Kidney capillary endothelial cell (primary cell): ENCODE measurements at places on chromosomes 6 and 20.

DNA sequence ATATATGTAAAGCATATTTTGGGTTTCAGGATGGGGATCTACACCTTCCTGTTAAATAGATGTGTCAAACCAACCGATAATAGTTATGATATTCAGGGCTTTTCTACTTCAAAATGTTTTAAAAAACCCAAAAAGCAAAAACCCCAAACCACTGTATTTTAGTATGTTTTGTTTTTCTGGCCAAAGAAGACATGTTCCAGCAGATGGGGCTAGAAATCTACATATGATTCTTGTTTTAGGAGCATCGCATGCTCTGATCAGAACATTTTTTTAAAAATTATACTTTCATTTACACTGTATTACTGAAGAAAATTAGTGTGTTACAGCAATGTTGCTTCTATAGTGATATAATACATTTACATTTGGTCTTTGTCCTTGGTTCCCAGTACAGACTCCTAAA, 11.0 kb downstream of the RMND1 start:
- no peak for DNase-seq

- no peak for DNase-seq
These were observed 67.9 kb upstream of the DUSP22 start for GRCh38 chr6:224350-224749.

GRCh38 chr6:87110636-87111035, 15.7 kb upstream of the CGA start:
- DNase-seq, result peak; percentile 3

DNA sequence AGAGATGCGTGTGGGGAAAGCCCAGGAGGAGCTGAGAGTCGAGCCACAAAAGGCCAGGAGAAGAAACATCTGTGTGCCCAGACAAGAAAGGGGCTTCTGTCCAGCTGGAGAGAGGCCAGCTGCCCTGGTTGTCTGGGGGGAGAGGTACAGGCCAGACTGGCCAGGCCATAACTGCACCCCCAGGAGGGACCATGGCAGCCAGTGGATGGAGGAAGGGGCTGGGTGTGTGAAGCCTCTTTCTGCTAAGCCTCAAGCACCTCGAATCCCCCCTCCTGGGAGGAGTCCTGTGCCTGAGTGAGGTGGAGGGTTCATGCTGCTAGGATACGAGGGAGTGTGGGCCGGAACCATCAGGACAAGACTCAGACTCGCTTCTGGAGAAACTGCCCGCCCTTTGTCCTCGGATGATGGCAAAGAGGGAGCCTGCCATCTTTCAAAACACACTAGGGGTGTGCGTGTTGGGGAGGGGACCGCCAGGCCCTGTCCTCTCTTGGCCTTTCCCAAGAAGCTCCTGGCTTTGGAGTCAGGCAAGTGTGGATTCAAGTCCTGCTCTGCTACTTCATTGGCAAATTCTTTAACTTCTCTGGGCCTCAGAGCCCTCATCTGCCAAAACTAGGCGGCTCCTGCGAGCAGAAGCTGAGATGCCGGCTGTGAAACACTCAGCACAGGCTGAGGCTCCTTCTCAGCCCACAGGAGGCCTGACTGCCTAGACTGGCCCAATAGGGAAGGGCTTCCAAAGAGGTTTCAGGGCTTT, 90.3 kb downstream of the ASXL1 start:
- DNase-seq, result no peak

- DNase-seq, result no peak
These were observed 187.4 kb upstream of the PROKR2 start for GRCh38 chr20:5504061-5504739.

DNA sequence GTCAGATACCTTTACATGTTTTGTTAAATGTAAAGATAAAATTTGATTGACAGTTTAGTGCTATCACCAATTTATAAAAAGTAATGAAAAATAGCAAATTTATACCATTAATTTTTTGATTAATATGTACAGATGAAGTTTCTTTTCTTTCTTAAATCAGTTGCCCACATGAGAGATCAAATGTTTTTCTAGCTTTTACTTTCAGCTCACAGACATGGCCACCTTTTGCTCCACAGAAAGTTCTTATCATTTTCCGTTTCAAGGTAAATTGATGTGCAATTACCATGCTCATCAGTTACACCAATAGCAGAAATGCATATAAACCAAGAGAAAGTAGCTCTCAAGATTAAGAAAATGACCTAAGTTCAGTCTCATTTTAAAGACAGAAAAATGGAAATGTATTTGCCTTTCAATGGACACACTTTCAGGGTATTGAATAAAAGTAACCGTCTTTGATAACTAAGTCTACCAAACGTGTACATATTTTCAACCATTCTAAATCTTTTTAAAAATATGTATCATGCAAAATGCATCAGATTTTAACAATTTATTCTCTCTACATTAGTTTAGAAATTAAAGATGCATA, 16.6 kb upstream of the EXOC2 start:
- no peak for DNase-seq

DNA sequence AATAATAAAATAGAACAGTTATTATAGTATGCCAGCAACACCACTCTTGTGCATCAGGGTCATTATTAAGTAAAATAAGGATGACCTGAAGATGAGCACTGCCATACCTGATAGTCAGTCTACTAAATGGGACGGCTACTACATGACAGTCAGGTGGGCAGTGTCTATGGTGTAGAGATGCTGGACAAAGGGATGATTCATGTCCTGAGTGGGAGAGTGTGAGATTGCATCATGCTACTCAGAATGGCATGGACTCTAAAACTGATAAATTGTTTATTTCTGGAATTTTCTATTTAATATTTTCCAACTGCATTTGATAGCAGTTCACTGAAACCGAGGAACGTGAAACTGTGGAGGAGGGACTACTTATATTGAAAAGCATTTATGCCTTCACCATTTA, 38.8 kb downstream of the SNX9 start:
- DNase-seq, result no peak

- DNase-seq, result no peak
These were observed 41.3 kb downstream of the CPXM1 start for GRCh38 chr20:2759143-2759542.

GRCh38 chr20:63743210-63743970, 3.8 kb downstream of the SLC2A4RG start:
- DNase-seq, result no peak

DNA sequence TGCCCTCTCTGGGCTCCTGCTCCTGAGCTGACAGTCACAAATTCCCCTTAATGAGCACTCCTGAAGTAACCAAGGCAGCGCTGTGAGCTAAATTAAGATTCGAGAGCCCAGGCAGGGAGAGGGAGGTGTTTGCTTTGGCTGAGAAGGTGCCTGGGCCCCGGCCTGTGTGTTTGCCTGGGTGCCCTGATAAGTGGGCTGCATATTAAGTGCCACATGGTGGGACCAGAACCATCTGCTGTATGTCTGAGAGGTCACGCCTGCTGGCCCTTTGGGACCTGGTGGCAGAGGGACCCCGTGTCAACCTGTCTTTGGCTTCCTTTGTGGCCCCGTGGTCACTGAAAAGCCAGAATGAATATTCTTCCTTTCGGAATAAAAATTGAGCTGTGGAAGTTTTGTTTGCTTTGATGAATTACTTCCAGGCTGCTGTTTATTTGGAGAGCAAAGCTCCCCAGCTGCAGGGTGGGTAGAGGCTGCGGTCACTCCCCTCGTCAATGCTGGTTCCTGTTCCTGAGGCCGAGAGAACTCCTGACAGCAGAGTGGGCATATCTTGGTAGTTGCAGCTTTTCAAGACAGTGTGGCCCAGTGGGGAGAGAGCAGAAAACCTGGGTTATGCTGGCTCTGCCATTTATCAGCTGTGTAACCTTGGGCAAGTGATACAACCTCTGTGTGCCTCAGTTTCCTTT, 17.5 kb upstream of the KCNK16 start:
- no peak for DNase-seq

GRCh38 chr6:149940672-149940982, 1.2 kb upstream of the ULBP2 start:
- DNase-seq, result no peak

DNA sequence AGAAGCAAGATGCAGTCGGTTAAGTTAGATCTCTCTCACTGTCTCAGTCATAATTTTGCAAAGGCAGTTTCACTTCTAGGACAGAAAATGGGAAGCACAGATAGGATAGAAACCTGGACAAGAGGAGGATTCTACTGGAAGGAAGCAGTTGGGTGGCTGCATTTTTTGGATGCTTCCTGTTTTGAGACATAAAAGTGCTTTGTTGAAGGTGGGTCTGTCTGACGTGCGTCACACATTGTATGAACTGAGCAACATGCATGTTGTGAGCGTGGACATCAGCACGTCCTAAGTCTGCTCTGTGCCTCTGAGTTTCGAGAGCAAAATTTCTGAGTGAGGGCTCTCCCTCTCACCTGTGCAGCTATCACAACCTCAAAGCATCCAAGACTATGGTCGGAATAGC, 68.7 kb upstream of the SNX9 start:
- DNase-seq, result no peak

DNA sequence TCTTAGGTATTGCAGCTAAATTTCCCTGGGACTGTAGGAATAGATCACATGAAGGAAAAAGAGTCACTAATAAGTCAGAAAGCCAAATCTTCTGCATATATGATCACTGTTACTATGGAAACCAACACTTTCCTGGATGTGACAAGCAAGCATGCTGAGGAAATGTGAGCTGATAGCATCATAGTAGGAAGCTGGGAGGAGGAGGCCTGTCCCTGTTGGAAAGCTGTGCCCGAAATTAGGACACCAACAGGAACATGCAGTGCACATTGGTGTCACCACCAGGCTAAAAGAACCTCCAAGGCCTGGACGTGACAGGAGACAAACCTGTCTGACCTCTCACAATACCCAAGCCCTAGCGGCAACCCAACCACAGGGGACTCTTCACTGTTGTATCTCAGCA, 181.9 kb upstream of the PCSK2 start:
- no peak for DNase-seq

DNA sequence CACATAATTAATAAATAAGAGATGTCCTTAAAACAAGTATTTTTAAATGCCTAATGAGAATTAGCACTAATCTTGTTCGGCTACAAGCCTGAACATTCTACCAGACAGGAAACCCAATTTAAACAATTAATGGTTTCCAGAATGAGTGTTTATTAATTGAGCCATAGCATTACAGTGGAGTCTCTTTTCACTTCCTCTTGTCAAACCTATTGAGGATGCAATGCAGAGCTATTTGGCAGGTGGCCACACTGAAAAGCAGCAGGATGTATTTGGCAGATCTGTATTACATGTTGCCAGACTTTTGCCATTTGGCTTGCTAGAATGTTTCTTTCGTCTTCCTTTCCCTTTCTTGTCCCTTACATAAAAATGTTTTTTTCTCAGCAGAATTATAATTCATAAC, 475.2 kb upstream of the MARCKS start:
- no peak for DNase-seq

GRCh38 chr6:47153404-47153755, 111.2 kb upstream of the ADGRF1 start:
- no peak for DNase-seq
